Occipital lobe (tissue), 3 donors: ENCODE measurements at places on chromosomes 4 and X.

DNA sequence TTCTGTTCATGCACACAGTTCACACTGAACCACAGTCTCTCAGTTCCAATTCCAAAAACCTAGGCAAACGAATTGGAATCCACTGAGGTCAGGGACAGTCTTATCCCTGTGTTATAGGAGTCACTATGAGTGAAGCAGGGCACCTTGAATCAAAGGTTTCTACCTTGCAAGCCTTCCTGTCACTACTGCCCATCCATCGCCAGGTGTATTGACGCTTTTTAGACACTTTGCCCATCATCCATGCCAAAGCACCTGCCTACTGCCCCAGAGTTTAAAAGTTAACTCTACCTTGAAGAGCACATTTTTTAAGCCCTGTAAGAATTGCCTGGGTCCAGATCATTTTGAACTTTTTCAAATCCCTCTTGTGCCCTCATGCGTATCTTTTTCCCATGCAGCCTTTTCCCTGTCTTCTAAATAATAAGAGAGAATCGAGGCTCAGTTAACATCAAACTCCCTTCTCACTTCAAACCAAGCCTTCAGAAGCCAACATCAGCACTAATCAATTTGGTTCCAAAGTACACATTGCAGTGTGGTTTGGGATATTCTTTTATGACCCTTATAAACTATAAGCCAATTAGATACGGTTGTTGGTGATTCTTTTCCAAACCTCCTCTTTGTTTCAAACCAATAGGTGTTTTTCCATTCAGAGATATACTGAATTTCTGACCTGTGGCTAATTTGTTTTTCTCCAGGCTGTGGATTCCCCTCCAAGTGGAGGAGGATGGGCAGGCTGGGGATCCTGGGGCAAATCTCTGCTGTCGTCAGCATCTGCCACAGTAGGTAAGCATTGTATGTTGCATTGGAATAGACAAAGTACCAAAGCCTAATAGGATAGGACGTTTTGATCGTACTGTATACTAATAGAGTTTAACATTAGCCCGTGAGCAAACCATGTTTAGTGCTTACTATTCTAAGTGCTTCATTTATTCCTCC lies 23.7 kb downstream of the FAM114A1 start:
- no peak for DNase-seq

DNA sequence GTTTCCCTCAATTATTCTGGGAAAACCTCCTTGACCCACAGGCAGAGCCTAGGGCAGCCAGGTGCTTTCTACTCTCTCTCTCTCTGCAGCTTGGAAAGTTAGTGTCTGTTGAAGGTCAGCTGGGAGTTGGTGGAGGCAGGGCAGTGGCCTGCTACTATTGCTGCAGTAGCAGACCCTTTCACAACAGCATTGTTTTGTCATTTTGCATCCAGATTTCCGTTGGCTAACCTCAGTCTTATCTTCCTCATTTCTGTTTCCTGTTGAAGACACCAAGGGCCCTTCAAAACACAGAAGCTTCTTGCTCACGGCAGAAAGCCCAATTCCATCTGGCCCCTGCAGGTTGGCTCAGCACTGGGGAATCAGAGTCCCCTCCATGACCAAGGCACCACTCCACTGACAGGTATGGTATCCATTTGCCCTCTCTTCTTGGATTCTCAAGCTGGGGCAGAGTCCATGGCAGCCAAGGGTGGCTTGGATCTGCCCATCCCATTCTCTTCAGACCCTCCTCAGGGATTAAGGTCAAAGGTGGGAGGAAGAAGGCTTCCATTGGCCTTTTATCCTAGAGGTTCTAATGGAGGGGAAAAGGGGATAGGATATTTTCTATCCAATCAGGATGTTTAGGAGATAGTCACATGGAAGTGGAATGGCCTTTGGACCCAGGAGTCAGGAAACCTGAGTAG lies 24.6 kb downstream of the VSIG4 start:
- DNase-seq, result no peak

DNA sequence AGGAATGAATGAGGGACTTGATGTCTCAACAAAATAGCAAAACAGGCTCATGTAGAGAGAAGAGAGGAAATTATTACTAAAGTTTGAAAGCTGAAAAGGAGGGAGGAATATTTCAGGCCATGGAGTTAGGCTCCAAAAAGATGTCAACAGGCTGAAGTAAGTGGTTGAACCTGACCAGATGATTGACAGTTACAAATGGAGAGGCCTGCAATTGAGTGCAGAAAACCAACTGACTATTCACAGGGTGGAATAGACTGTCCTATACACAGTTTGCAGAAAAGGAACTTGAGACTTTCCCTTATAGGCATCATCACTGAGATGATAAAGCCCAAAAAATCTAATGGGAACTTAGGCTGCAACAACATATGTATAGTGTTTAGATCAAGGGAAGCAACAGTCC lies 233.3 kb downstream of the AR start:
- DNase-seq, result no peak

GRCh38 chr4:6902318-6903042 lies 7.1 kb upstream of the TBC1D14 start:
- DNase-seq, result no peak

- DNase-seq, result no peak
These were observed 76.8 kb downstream of the COMMD8 start for GRCh38 chr4:47386561-47387235.
